Muscle of leg (tissue), 16 donors: ENCODE measurements at places on chromosomes 4 and X.

DNA sequence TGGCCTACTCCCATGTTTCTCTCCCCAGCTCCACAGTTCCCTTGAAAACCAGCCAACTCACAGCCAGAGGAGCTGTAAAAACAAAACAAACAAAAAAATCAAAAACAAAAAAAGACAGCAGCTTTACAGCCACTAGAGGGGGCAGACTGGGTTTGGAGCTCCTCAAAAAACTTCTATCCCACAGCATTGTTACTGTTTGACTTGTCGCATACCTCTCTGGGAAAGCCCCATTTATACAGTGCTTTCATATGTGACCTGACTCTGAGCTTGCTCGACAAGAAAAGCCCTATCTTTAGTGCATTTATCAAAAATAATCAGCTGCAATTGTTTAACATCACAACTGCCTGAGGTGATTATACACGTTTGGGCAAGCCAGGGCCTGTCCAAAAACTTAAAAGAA, 21.6 kb downstream of the TSPAN6 start:
- H3K4me3 ChIP-seq = no peak overlapping the region
- H3K36me3 ChIP-seq = no peaks in the 10 kb centered on the region

- H3K27ac ChIP-seq = no peak overlapping the region
- H3K36me3 ChIP-seq = no peaks in the 10 kb centered on the region
- H3K4me1 ChIP-seq = no peaks in the 10 kb centered on the region
- DNase-seq = peak; percentile 16
Measured at GRCh38 chr4:10164877-10165283, 48.3 kb upstream of the WDR1 start.

GRCh38 chr4:98506462-98507132, 151.8 kb downstream of the TSPAN5 start:
- H3K27me3 ChIP-seq = no peaks in the 10 kb centered on the region
- no peak for DNase-seq
- peaks cover 5% of the 10 kb centered on the region for H3K36me3 ChIP-seq
- H3K4me1 ChIP-seq = peaks cover 12% of the 10 kb centered on the region
- H3K4me3 ChIP-seq = no peak overlapping the region

GRCh38 chr4:31054295-31054694, 334.1 kb downstream of the PCDH7 start:
- H3K27ac ChIP-seq = no peak overlapping the region
- H3K4me1 ChIP-seq = no peaks in the 10 kb centered on the region
- peak; percentile 19 for DNase-seq
- H3K27me3 ChIP-seq = no peaks in the 10 kb centered on the region
- H3K4me3 ChIP-seq = no peak overlapping the region
- H3K36me3 ChIP-seq = no peaks in the 10 kb centered on the region

DNA sequence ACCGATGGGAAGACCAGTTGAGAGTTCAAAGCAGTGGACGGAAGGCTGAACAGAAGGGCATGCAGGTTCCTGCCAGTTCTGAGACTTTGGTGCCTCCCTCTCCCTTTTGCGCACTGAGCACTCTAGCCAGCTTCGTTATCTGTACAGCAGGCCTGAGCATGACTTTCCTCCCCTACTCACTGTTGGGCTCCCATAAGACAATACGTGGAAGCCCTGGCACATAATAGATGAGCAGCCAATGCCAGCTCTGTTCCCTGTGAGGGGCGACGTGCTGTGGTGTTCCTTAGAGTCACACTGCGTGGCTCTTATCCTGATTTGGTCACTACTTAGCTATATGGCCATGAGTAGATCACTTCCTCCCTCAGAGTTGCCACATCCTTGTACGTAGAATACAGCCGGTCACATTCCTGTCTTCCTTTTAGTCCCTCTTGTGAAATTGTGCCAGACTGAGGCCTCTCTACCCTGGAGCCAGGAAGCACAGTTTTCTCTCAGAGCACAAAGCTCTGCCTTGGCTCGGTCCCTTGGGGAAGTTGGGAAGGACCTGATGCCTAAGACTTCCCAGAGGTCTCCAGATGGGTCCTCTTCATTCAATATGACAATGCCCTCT, 160.4 kb upstream of the MAMLD1 start:
- H3K4me1 ChIP-seq = peaks cover 26% of the 10 kb centered on the region
- peaks cover 15% of the 10 kb centered on the region for H3K27me3 ChIP-seq

GRCh38 chrX:55074851-55075467, at the start of gene PAGE2B:
PAGE2B (plus strand) TSS chrX:55075030; CDS start chrX:55076042, 1,012 bp downstream.
- no peaks in the 10 kb centered on the region for H3K4me1 ChIP-seq
- H3K27me3 ChIP-seq = peaks cover 2% of the 10 kb centered on the region
- no peak within 1 kb of the TSS for H3K4me3 ChIP-seq
- no peak within 1 kb of the TSS for H3K27ac ChIP-seq
- DNase-seq = no peak

GRCh38 chrX:55801811-55802210, 84.3 kb downstream of the RRAGB start:
- no peak for DNase-seq
- no peak overlapping the region for H3K27ac ChIP-seq
- H3K4me3 ChIP-seq = no peak overlapping the region
- H3K36me3 ChIP-seq = no peaks in the 10 kb centered on the region
- H3K4me1 ChIP-seq = no peaks in the 10 kb centered on the region

- no peaks in the 10 kb centered on the region for H3K27me3 ChIP-seq
- peak; percentile 84 for DNase-seq
- no peaks in the 10 kb centered on the region for H3K36me3 ChIP-seq
- no peaks in the 10 kb centered on the region for H3K4me1 ChIP-seq
Measured at GRCh38 chr4:105088110-105088879, 58.4 kb upstream of the TET2 start.

DNA sequence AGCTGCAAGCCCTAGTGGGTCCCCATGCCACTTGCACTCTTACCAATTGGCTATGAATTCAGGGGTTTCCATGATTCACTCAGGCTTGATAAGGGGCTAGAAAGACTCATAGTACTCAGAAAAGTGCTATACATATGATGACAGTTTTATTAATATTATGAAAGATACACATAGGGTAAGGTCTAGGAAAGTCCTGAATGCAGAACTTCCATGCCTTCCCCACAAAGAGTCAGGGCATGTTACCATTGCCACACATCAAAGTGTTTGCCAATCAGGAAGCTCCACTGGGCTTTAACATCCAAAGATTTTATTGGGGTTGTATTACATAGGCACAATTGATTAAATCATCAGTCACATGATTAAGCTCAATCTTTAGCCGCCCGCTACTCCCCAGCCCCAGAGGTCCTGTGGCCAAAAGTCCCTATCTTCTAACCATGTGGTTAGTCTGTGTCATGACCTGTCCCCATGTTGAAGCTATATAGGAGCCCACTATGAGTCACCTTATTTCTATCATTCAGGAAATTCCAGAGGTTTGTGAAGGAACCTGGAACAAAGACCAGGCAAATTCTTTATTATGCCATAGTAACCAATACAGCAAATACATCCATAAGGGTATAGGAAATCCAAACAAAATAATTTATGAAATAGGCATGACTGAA, 635.6 kb downstream of the STPG2 start:
- no peak overlapping the region for H3K4me3 ChIP-seq
- H3K36me3 ChIP-seq = no peaks in the 10 kb centered on the region
- no peaks in the 10 kb centered on the region for H3K4me1 ChIP-seq
- H3K27ac ChIP-seq = no peak overlapping the region

GRCh38 chr4:99586322-99586721, 11.7 kb downstream of the MTTP start:
- H3K27me3 ChIP-seq = no peaks in the 10 kb centered on the region
- H3K4me3 ChIP-seq = no peak overlapping the region
- H3K27ac ChIP-seq = no peak overlapping the region
- H3K36me3 ChIP-seq = no peaks in the 10 kb centered on the region
- no peak for DNase-seq

DNA sequence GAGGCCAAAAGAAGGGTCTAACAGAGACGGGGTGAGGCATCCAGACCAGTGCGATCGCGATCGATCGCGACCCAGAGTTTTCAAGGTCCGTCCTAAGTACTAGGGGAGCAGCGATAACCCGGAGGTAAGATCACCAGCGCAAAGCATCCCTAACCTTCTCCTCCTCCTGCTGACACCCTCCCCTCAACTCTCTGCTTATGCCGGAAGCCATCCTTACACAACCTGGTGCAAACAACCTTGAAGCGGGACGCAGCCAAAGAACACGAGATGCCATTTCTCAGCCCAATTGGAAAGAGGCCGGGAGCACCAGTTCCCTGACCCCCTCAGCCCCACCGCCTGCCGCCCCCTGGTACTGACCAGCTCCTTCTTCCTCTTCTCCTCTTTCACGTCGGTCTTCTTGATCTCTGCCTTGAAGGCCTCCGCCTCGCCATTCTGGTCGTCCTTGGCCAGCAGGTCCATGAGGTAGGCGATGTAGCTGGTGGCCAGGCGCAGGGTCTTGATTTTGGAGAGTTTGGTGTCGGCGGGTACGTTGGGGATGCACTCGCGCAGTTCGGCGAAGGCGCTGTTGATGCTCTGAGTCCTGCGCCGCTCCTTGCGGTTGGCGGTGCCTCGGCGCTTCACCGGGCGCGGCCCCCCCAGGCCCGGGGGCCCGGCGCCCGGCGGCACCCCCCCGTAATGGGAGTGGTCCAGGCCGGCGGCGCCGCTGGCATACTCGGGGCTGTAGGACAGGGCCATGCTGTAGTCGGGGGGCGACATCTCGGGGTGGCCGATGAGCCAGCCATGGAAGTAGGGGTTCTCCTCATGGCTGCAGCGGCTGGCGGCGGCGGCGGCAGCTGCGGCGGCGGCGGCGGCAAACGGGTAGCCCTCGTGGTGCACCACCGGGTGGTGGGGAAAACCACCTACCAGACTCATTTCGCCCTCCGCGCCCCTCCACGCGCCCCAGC, 1.4 kb downstream of the HAND2 start:
- H3K4me1 ChIP-seq = peaks cover 28% of the 10 kb centered on the region
- no peak for DNase-seq
- no peaks in the 10 kb centered on the region for H3K36me3 ChIP-seq
- H3K27me3 ChIP-seq = peaks cover 94% of the 10 kb centered on the region

- no peaks in the 10 kb centered on the region for H3K4me1 ChIP-seq
- no peak overlapping the region for H3K4me3 ChIP-seq
- no peak overlapping the region for H3K27ac ChIP-seq
- H3K27me3 ChIP-seq = no peaks in the 10 kb centered on the region
- no peaks in the 10 kb centered on the region for H3K36me3 ChIP-seq
Measured at GRCh38 chr4:71136071-71136470, 142.6 kb downstream of the DCK start.

DNA sequence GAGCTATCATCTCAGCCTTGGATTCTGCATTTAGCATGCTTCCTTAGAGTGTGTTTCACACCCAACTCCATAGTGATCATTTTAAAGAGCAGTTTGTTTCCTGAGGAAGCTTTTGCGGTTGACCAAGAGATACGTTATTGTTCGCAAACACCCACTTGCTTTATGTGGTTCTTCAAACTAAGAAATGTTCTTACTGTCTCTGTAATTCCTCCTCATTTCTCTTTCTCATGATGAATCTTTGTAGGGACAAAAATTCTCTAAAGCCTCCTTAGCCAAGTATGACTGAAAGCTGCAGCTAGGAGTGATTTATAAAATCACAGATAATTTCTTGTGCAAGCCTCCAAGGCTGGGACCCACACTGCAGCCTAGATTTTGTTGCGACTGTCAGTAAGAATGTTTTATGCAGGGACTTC, 10.0 kb downstream of the TNIP3 start:
- no peak overlapping the region for H3K4me3 ChIP-seq
- H3K4me1 ChIP-seq = peaks cover 6% of the 10 kb centered on the region
- H3K27me3 ChIP-seq = peaks cover 4% of the 10 kb centered on the region
- no peaks in the 10 kb centered on the region for H3K36me3 ChIP-seq
- no peak overlapping the region for H3K27ac ChIP-seq
- DNase-seq = no peak

- DNase-seq = no peak
- H3K4me3 ChIP-seq = no peak overlapping the region
- no peak overlapping the region for H3K27ac ChIP-seq
- no peaks in the 10 kb centered on the region for H3K27me3 ChIP-seq
- H3K36me3 ChIP-seq = peaks cover 15% of the 10 kb centered on the region
Measured at GRCh38 chr4:68337522-68337921, 12.4 kb downstream of the YTHDC1 start.

GRCh38 chr4:88765729-88766128, 68.1 kb upstream of the NAP1L5 start:
- peak; percentile 51 for DNase-seq
- H3K36me3 ChIP-seq = peaks cover 4% of the 10 kb centered on the region
- H3K27me3 ChIP-seq = no peaks in the 10 kb centered on the region
- no peaks in the 10 kb centered on the region for H3K4me1 ChIP-seq
- H3K27ac ChIP-seq = no peak overlapping the region
- no peak overlapping the region for H3K4me3 ChIP-seq

DNA sequence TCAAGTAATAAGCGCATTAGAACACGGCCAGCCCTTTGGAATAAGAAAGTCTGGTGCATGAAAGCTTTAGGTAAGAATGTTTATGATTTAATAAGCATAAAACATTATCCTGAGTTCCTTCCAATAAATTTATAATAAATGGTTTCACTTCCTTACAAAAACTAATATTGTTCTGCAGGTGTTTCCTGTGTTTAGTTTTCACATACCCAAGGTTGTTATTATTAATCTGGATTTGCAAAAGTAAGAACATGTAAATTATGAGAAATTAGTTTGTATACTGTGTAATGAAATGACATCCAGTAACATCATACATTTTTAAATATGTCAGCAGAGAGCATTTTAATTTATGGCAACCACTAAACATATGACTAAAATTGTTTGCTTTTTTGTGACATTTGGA, 72.1 kb downstream of the BANK1 start:
- H3K4me3 ChIP-seq = no peak overlapping the region
- no peaks in the 10 kb centered on the region for H3K4me1 ChIP-seq
- peak; percentile 0 for DNase-seq
- no peaks in the 10 kb centered on the region for H3K36me3 ChIP-seq

DNA sequence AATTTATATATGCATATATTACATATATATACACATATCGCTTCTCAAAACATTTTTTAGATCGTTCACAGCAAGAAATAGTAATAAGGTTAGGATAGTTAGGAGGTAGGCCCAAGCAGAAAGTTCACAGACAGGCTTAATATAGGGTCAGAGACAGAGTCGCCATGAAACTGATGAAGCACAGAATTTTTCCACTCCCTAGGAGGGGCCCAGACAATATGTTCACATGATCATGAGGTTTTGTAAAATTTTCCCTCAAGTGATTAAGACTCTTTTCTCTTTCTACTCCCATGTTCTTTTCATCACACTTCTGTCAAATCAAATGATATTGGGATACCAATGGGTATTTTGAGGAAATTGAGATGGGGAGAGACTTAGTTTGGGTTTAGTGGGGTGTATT, 5.2 kb upstream of the ENAM start:
- no peak for DNase-seq
- no peaks in the 10 kb centered on the region for H3K27me3 ChIP-seq
- no peak overlapping the region for H3K27ac ChIP-seq
- H3K4me1 ChIP-seq = no peaks in the 10 kb centered on the region
- H3K4me3 ChIP-seq = no peak overlapping the region

- no peaks in the 10 kb centered on the region for H3K27me3 ChIP-seq
- peaks cover 21% of the 10 kb centered on the region for H3K4me1 ChIP-seq
- no peaks in the 10 kb centered on the region for H3K36me3 ChIP-seq
Measured at GRCh38 chr4:5118994-5119835, 67.9 kb downstream of the STK32B start.
